ENCODE measurements at places on chromosomes 7 and 10.
A peak's percentile ranks its signal among the peaks of the same experiment; 100 is the strongest.

DNA sequence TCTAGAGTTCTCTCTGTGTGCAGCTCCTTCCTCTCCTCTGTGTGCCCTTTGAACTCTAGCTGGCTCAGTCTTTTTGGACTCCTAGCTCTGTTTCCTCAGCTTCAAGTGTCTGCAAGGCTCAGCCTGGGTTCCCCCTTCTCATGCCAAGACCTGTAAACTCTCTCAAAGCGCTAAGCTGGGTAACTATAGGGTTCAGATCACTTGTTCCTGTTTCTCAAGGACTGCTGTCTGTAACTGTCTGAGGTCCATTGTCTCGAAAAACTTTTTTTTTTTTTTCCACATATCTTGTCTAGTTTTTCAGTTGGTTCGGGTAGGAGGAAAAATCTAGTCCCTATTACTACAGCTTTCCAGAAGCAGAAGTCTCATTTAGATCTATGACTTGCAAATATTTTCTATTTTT, 46.6 kb upstream of the PPP1R17 start:
- DNase-seq = no peak

- DNase-seq = no peak
Measured at GRCh38 chr10:122487174-122487765, 25.9 kb downstream of the HTRA1 start.

- DNase-seq = peak; percentile 9
Measured at GRCh38 chr10:96910488-96911395, 78.6 kb downstream of the LCOR start.

DNA sequence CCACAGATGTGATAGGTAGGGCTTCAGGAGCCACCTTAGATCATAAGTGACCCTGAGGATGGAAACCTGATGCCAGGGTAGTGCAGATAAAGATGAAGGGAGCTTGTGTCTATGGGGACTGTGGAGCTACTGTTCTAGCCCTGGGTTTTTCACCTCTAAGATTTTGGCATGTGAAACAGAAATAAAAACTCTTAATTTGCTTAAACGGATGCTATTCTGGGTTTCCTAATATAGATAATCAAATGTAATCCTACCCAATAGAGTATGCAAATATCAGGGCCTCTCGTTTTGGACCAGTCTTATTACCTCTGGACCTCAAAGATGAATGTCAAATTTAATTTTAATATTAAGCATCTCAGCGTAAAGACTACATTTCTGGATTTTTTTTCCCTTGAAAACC, 49.3 kb downstream of the ABCB4 start:
- DNase-seq = no peak

- no peak for DNase-seq
Measured at GRCh38 chr10:7492660-7493046, 81.8 kb upstream of the SFMBT2 start.

DNA sequence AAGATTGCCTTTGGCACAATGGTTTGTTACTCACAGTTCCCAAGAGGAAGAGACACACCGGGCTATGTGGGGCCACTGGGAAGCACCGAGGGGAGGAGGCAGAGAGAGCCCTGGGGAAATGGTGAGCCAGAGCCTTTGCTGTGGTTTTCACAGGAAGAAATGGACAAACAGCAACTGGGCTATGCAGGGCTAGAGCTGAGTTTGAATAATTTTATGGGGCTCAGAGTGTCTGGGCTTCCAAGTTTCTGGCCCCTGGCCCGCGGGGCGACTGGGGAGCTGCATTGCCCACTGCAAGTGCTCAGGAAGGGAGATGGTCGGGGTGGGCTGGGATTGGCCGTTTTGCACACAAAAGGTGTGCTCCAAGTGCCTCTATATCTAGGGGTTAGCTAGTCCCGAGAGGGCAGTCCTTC, 92.6 kb downstream of the CHST15 start:
- DNase-seq = no peak

GRCh38 chr7:33888166-33888565, 17.2 kb upstream of the BMPER start:
- DNase-seq = no peak

- peak; percentile 25 for DNase-seq
Measured at GRCh38 chr7:39624442-39624807, 1.1 kb downstream of the RALA start.

GRCh38 chr7:26664735-26665416, 199.5 kb downstream of the SKAP2 start:
- peak; percentile 13 for DNase-seq

DNA sequence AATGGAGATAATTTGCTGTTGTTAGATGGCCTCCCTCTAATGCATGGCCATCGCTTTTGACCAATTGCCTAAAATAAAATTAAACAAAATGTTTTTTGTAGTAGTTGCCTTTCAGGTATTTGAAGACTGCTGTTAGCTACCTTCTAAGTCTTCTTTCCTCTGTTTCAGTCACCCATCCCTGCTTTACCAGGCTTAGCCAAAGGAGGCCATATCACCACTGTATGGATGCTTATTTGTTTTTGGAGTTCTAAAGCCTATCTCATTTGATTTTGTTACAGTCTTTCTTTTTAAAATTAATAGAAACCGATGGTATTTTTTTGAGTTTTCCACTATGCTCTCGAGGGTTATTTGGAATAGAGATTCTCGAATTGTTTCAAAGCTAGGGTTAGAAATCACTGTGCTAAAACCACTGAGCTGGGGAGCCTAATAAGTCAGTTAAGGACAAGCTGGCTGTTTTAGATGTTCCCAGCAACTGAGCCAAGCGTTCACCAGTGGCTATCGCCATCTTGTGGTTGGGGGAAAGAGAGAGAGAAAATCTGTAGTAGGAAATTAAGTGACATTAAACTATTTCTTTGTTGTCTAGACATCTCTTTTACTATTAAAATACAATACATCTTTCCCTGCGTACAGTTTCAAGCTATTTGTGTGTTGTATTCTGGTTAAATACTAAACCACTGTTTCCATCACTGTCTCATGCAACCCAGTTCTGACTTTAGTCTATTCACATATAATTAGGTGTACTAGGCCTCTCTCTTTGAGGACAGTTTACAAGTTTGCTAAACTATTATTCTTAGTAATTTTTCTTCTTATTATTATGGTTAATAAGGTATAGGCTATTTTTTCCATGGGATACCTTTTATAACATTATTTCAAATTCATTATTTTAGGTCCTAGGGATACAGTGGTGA, 52.2 kb downstream of the GPR158 start:
- DNase-seq = peak; percentile 9

GRCh38 chr7:4074407-4074806, 607.7 kb upstream of the FOXK1 start:
- DNase-seq = no peak

DNA sequence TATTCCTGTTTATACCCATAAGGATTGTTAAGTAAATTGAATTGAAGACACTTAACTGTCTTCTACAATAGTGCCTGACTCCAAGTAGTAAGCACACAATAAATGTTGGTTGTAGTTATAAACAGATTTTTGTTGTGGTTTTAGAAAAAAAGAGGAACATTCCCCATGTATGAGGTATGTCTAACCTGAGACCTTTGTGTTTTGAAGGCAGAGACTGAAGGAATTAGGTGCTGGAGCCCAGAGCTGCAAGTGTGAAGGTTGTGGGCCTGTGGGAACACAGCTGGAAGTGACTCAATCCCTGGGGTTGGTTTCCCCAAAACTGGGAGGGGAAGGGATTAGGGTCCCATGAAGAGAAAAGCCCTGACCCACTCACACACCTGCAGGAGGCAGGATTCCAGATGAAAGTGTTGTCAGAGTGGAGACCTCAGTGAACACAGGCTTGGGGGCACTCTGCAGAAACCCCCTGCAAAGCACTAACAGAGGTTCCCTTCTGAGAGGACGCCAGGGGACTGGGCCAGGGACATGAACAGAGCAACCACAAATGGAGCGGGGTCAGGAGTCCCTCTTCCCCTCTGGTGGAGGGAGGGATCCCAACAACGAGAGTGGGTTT, 265.1 kb upstream of the KLF14 start:
- DNase-seq = no peak

Data from activated naive CD8-positive, alpha-beta T cell treated with anti-CD3 and anti-CD28 coated beads, Interleukin-2, amount 50 U/mL, for 24 hours (primary cell).